Stimulated activated CD8-positive, alpha-beta memory T cell treated with anti-CD3 and anti-CD28 coated beads, Interleukin-7, amount 100 ng/mL, for 48 hours (primary cell): ENCODE measurements at places on chromosomes 1 and 21.

- no peak for DNase-seq
These were observed 163.8 kb downstream of the EIF4G3 start for GRCh38 chr1:21012937-21013336.

DNA sequence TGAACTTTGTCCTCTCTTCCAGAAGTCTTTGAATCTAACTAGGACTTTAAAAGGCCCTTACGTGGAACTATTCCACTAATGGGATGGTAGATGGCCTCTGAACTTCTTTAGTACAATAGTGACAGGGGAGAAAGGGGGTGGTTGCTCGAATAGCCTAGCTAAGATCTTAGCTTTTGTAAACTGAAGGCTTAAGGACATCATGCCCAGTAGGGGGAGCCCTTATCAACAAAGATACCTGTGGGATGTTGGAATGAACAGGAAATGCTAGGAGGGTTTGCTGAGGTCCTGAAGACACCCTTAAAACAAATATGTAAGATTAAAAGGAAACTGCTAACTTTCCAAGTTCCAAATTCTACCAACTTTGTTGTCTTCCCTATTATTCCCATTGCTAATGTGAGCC is 33.2 kb downstream of the NHLH2 start:
- DNase-seq = no peak

DNA sequence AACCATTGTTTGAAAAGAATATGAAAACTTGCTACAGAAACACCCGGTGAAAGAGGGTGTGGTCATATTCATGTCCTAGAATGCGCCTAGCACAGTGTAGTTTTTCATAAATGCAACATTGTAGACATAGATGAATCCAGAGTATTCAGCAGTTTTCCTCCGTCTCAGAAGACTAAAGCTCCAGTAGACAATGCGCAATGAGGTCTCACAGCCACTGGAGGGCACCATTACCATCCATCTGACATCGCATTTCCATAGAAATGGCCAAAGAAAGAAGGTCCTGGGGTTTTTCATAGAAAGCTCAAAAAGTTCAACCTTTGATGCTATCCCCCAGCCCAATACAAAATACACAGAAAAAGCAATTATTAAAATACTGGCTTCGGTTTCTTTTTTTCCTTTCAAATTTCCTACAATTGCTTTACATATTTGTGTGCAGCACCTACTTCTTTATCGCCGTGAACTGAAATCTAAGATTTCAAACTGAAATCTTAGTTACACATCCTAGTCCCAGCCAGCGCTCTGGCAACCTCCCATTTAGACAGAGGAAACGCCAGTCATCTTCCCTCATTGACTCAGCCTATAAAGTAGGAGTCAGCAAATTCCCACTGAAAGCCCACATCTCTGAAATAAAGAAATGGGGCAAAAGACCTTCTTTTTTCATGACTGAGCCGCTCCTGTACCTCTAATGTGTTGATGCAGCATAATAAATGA is 3.9 kb upstream of the CD58 start:
- DNase-seq = no peak

GRCh38 chr1:157829210-157829609 is 9.3 kb upstream of the FCRL1 start:
- DNase-seq = no peak

DNA sequence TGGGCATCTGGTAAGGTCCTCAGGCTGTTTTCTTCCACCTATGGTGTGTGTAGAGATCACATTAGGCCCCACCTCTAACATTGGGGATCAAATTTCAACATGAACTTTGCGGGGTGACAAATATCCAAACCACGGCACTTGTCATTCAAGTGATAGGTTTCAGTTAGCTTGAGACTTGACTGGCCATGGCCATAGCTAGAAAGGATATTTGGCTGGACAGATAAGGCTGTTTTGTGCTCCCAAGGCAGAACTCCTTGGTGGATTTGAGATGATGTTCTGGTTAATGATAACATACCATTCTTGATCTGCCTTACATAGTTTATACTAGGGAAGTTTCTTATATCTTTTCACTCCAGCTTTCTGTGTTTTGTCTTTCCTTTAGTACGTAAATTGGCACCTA is 48.5 kb downstream of the CELF3 start:
- DNase-seq = no peak

GRCh38 chr1:39379187-39379586 is 112.2 kb upstream of the BMP8A start:
- no peak for DNase-seq

GRCh38 chr21:33598051-33598450 is 9.6 kb upstream of the DONSON start:
- DNase-seq = no peak

DNA sequence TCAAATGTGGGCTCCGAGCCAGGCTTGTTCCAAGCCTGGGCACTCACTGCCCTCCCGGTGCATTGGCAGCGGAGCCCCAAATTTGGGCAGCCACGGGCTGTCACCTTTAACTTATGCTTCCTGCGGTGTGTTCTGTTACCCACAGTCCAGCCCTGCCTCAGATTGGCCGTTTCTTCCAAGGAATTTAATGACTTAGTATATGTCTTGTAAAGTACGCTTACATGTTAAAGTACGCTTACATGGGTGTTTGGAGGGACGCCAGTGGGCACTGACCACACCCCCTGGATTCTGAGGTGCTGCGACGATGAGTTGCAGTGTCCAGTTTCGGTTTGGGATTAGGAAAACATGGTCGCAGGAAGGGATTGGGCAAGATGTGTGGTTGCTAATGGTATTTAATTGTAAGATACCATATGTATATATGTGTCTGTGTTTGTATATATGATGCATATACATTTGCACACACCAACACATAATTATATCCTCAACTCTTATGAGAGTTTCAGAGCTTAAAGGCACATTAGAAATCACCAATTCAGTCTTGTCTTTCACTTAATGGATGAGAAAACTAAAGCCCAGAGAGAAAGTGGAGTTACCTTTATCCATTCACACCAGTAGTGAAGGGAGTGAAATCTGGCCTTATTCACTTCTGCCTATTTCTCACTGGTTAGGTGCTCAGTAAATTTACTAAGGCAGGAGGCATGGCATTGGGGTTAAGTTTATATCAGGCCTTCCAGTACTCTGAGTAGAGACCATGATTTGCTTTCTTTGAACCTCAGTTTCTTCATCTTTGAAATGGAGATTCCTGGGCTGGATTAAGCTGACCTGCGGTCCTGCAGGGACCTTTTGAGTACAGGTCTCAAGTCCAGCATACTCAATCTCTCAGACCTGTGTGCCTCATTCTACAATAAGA is 1.0 kb downstream of the SMYD2 start:
- no peak for DNase-seq

- peak; percentile 67 for DNase-seq
These were observed at the start of gene SSR2 for GRCh38 chr1:156020293-156021092. Gene SSR2, minus strand, starts transcription at chr1:156020951. Its CDS starts 784 bp downstream, at chr1:156020167.

DNA sequence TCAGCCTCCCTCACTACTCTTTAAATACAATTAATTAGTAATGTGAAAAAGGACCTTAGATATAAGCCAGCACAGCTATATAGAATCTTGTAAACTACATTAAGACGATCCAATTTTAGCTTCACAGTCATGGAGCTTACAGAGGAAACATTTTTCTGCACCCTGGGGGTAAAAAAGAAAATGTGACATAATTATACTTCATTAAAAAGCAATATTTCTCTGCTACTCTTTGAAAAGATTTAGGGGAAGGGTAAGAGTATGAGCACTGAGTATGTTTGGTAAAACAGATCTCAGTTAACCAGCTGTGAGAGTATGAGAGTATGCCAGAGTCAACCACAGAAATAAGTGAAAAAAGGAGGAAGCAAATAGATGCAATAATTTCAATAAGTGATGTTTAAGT is 1415.9 kb downstream of the PLA2G4A start:
- DNase-seq = no peak

DNA sequence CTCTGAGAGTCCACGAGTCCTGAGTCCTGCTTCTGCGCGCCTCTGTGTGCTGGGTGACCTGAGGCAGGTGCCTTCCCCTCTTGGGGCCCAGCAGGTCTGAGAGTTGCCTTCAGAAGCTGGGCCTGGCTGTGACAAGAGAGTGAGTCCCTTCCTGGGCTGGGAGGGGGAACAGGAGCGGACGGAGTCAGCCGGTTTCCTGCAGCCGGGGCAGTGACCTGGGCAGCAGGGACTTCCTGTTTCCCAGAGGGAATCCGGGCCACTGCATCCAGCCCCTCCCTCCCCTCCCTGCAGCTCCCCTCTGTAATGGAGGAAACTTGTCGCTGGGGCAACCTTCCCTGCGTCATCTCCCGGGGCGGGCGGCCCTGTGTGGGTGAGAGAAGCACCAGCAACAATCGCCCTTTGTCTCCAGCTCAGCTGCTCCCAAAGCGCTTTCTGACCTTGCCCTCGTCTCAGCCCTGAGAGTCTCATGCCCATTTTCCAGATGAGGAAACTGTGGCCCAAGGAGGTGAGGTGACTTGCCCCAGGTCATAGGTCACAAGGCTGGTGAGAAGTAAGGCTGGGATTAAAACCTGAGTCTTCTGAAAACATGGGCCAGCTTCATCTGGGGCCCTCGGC is 61.1 kb downstream of the SDC3 start:
- DNase-seq = no peak

DNA sequence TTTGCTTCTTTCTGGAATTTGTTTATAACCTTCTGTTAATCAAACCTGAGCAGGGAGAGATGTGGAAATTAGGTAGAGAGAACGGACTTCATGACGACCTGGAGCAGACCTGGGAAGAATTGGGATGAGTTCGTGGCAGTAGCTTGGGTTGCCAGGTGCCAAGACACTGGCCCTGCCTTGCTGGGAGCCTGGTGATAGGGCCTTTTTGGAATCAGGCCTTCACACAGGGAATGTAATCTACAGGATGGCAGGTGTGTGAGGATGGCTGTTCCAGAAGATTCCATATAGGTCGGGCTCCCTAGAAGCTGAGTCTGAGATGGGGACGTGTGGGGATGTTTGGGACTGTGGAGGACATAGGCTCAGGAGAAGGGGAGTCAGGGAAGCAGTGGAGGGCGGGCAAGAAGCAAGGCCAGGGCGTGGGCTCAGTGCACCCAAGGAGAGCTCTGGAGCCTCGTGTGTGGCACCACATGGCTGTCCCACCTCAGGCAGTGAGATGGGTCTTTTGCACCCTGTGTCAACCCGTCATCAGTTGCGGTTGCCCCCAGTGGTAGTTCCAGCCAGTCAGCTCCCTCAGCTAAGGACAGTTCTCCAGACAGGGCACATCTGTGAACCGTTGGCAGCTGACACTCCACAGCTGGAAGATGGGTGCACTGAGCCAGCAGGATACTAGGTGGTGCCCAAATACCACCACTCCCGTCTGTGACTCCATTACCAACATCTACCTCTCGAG is 395.9 kb downstream of the MATN1 start:
- DNase-seq = no peak

DNA sequence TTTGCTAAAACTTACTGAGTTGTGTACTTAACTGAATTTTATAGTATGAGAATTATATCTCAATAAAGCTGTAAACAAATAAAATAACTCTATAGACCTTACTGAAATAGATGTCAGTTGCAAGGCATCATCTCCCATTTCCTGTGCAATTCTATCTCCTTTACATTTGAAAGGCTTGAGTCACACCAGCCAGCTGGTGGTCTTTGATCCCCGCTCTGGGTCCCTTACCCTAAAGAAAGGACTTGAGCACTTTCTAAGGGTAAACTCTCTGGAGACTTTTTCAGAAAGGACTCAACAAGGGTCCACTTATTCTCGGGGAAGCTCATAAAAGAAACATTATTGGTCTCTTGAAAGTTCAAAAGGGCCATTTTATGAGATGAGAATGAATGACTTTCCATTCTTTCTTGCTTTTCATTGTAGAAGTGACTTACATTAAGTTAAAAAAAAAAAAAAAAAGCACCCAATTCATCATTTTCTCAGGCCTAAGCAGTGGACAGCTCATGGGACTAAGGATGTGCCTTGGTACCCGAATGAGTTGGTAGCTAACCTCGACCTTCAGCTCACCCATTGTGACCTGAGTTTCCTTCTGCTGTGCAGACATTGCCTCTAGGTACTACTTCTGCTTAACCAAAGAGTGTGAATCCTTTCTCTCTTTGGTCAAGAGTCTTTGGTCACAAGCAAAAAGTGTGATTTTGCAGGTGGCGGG is 147.0 kb upstream of the COA6 start:
- DNase-seq = no peak

DNA sequence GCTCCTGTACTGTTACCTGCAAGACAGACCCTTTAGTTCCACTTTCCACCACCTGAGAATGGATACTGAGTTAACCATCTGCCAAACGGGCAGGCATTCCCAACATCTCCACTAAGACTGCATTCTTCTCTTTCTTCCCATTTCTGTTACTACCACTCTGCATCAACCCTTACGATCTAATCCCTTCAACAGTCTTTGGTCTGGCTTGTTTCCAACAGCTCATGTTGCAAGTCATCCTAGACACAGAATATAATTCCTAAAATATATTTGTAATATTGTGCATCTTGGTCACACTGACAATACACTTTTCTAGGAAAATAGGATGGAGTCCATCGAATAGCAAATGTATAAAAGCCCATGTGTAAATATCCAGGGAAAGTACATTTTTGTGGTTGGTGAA is 166.7 kb downstream of the SIPA1L2 start:
- no peak for DNase-seq
